ENCODE measurements at places on chromosomes 1 and 21.

DNA sequence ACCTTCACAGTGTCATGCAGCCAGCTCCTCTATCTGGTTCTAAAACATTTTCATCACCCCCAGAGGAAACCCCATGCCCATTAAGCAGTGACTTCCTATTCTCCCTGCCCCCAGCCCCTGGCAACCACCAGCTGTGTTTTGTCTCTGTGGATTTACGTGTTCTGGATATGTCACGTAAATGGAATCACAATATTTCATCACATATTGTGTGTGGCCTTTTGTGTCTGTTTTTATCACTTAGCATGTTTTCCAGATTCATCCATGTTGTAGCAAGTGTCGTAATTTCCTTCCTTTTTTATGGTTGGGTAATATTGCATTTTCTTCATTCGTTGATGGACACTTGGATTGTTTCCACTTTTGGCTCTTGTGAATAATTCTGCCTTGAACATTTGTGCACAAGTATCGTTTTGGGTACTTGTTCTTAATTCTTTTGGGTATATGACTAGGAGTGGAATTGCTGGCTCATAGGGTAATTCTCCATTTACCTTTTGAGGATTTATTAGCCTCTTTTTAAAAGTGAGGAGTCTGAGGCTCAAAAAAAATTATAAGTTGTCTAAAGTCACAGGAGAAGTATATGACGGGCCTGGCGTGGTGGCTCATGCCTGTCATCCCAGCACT lies 127.0 kb downstream of the MRPS6 start:
- DNase-seq: no peak

DNA sequence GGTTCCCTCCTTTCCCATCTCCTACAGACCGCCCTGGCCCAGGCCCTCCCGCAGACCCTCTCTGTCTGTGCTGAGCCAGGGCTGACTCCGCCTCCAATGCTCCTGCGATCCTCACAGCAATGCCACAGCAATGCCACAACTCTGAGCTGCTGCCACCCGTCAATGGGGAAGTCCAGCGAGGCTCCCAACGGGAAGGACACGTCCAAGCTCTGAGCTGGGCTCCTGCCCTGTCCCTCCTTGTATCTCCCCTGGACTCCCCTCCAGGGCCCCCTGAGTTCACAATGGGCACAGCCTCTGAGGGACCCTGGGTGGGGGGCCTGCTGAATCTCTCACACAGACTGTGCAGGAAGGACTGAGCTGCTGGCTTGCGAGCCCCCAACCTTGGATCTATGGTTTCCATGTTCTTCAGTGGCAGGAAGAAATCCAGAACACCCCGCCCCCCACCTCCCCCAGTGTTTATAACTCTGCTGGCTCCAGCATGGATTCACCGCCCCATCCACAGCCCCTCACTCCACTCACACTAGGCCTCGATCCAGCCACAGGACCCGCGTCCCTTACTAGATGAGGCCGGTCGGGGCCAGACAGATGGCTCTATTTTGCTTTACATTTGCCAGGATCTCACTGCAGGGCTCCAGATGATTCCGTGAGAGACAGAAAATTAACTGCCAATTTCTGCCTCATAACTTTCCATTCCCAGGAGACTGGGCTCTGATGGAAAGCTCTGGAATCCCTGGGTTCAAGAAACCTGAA lies 338.0 kb downstream of the MATN1 start:
- DNase-seq: no peak

DNA sequence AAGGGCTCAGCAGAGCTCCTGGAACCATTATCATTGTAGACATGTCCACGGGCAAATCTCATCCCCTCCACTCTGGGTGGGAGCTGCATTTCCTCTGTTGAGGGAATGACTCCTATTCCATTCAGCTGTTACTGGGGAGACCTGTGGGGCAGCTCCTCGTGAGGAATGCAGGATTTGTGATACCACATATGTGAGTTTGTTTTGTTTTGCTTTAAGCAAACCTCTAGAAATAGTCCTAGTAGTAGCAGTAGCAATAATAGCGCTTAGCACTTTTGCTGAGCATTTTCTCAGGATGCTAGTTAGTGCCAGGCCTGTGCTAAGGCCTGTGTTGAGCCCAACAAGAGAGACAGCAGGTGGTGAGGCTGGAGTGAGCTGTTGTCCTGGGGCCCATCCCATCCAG lies 10.8 kb downstream of the OLIG1 start:
- no peak for DNase-seq

GRCh38 chr1:156659661-156659987 lies 17.6 kb downstream of the NES start:
- DNase-seq: no peak

DNA sequence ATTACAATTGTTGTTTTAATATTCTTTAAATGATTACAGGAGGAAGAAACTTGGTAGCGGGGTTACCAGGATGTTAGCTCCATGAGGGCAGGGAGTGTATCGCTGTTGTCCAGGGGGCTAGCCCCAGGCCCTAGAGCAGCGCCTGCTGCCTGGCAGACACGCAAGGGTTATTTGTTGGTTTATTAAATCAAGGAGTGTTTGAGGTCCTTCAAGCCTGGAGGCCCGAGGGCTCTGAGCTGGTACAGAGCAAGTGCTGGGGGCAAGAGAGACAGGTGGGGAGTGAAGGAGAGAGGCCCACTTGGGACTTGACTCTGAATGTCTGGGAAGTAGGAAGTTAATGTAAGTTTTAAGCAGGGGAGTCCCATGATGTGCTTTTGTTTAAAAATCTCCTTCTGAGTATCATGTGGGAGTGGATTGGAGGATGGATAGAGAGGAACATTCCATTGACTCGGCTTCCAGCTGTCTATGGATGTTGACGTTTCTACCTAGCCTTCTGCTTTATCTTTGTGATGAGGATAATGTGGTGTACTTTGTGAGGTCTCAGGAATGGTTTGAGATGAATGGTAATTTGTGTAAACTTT lies 8.7 kb downstream of the ITSN1 start:
- no peak for DNase-seq

DNA sequence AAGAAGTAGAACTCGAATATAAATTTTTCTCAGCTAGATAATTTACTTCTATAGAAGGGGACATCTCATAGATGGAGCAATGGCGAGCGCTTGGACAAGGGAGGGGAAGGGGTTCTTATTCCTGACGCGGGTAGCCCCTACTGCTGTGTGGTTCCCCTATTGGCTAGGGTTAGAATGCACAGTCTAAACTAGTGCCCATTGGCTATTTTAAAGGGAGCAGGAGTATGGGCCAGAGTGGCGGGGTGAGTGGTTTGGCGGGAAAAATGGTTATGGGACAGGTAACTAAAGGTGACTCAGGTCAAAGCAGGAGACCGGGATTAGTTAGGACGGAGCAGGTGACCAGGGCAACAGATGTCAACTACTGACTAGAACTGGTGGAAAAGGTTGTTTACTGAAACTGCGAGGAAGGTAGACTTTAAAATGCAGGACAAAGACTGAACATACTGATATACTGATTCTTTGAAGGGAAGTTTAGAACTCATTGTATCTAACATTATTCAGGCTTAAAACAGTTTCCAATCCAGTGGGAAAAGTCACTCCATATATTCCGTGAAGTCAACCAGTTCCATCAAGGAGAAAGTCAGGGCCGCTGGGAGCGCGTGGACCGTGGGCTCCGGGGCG lies 940 bp upstream of the ATAD3A start:
- DNase-seq: peak; percentile 8

DNA sequence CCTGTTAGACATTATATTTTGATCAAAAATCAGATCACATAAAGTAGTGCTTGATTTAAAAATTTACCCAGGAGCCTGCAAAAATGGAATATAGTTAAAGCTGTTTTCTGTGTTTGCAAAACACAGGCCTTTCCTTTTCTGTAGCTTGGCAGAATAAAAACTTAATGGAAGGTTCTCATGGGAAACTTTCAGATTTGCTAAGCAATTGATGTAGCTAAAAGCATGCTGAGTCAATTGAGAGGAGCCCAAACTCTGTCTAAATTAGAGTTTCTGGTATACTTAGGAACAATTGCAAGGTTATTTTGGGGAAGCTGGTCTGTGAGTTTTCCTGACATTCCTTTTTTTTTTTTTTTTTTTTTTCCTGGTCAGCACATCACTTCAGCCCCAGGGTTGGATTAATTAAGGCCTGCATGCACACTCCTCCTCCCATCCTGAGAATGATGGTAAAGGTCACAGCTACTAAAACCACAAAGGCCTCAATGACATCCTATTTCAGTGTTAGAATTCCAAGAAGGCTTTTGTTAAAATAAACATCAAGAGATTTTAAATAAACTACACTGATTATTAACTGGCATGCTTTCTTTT lies 608.7 kb downstream of the PLPP3 start:
- peak; percentile 73 for DNase-seq

DNA sequence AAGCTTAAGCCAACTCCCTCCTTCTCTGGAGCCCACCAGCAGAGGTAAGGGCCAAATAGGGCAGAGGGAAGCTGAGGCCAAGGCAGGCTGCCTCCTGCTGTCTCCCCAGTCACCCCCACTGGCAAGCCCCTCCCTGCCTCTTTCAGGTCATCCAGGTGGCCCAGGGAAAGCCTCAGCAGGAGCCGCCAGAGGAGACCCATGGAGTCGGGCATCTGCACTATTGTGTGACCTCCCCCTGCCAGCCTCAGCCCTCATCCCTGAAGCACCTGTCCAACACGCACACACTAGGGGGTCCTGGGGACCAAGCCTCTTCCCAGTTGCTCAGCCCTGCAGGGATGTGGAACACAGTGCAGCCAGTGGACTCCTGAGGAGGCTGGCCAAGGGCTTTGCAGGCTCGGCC lies 5.3 kb upstream of the NAXE start:
- no peak for DNase-seq

GRCh38 chr1:157732755-157733154 lies 32.2 kb upstream of the FCRL3 start:
- no peak for DNase-seq

GRCh38 chr1:204990059-204990664 lies 52.9 kb upstream of the CNTN2 start:
- DNase-seq: no peak

GRCh38 chr1:246221485-246222255 lies 285.4 kb downstream of the SMYD3 start:
- no peak for DNase-seq

DNA sequence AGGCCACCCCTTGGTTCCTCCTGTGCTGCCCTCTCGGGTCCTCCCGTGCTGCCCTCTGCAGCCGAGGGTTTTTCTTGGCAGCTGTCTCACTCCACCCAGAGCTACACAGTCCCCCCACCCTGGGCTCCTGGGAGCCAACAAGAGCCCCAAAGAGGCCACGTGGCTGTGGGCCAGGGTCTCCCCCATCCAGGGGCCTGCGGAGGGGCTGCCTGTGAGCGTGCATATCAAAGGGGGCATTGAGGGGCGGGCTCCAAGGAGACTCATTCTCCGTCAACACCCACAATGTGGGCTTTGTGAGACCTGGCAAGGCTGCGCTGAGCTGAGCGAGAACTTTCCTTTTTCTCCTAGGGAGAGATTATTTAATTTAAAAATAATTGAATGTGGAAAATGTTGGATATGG lies 108.7 kb upstream of the ARHGEF16 start:
- DNase-seq: no peak

DNA sequence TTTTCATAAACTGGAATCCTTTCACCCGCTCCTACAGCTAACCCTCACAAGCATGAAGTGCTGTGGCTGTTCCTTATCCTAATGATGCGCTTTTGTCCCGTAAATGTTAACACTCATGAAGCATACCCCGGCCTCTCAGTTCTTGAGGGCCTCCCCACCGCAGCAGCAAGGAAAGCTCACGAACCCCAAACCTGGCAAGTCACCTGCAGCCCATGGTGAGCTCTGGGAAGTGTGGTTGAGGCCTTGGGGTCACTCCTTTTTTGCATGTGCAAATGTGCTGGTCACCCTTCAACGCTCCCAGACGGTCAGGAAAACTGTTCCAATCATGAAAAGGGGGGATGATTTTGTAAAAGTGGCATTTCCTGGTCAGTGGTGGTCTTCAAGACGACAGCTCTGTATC lies 124.6 kb downstream of the PRDM2 start:
- no peak for DNase-seq

DNA sequence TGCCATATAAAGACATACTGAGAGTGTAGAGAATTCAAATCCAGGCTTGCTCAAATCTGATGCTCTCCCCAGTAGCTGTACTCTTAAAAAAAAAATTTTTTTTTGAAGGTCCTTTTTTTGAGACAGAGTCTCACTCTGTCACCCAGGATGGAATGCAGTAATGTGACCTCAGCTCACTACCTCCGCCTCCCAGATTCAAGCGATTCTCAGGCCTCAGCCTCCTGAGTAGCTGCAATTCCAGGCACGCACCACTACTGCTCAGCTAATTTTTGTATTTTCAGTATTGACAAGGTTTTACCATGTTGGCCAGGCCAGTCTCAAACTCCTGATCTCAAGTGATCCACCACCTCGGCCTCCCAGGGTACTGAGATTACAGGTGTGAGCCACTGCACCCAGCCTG lies 28.7 kb downstream of the STYXL2 start:
- DNase-seq: no peak

GRCh38 chr1:30801771-30802198 lies 44.2 kb upstream of the LAPTM5 start:
- DNase-seq: peak; percentile 55

DNA sequence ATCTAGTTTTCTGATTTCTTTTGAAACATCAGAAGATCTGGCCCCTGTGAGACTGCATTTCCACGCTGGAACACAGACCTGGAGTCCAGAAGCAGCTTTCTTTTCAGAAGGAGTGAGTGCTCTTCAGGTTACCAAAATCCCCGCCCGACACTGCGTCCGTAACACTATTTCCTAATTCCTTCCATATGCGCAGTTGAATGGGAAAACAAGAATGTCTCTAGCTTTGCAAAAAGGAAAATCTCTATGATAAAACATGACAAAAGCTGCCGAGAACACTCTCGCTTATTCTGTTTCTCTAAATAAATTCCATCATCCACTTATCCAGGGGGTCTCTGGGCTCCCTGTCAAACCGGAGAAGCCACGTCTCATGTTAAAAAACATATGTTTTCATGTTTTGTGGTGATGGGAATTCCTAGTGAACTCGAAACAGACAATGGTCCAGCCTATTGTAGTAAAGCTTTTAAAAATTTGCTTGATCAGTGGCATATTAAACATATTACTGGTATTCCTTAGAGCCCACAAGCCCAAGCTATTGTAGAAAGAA lies 67.7 kb downstream of the PLD5 start:
- DNase-seq: no peak

DNA sequence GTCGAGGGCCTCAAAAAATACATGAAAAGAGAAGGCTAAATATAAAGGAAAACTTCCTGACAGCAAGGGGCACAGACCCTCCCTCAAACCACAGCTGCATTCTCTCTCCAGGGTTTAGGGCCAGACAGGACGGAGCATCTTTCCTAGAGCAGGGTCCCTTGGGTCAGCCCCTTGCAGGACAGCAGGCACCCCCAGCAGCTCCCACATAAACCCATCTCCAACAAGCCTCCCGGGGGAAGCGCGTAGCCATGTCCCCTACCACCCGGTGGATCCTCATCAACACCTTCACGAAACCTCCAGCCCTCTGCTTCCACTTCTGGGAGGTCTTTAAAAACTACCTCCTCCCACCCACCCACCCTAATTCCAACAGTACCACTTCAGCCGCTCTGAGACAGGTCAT lies 59.5 kb downstream of the CD46 start:
- no peak for DNase-seq

GRCh38 chr21:44365251-44365966 lies 12.0 kb downstream of the TRPM2 start:
- no peak for DNase-seq

GRCh38 chr1:220271706-220272046 lies 577 bp downstream of the RAB3GAP2 start:
- DNase-seq: peak; percentile 28

GRCh38 chr1:214446772-214447556 lies 104.4 kb downstream of the PTPN14 start:
- peak; percentile 98 for DNase-seq

All from fibroblast of skin of abdomen (primary cell).